Activated gamma-delta T cell (primary cell): ENCODE measurements at places on chromosomes 16 and 17.

DNA sequence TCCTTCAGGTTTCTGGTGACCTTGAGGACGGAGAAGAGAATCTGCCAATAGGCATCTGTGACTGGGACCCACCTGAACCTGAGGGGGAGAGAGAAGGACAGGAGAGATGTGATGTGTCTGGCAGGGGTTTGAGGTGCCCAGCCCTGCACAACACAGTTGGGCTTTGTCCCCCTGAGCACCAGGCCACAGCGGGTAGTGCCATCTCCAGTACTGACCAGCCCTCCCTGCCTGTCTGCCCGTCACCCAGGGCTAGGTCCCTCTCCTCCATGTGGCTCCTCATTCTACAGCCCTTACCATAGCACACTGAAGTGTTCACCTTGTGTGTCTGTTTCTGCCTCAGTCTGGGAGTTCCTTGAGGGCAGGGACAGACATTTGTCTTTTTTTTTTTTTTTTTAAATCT, 30.8 kb downstream of the NLRP1 start:
- no peak for DNase-seq

GRCh38 chr16:65922923-65923322, 443.6 kb upstream of the CDH5 start:
- no peak for DNase-seq

DNA sequence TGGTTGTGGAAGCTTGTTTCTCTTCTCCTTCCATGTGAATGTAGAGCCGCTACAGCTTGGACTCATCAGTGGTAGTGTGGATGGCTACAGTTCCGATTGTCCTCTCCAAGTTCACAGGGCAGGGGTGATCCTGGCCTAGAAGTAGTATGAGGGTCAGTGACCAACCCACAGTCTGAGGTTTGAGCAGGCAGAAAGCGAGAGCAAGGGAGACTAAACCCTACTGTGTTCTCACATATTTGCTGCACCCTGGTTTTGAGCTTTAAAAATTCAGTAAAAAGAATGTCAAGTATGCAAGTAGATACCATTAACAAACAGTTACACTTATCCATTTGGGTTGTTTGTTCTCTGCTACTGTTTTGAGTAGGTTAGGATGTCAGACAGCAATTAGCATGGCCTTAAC, 148.9 kb downstream of the MRTFB start:
- no peak for DNase-seq

GRCh38 chr16:11232852-11233726, 22.9 kb downstream of the SOCS1 start:
- peak; percentile 69 for DNase-seq

- no peak for DNase-seq
These were observed 29.5 kb upstream of the CDH1 start for GRCh38 chr16:68707340-68708152.

- DNase-seq: no peak
These were observed 83.0 kb downstream of the CMIP start for GRCh38 chr16:81527477-81528178.

- no peak for DNase-seq
These were observed 34.2 kb downstream of the MPHOSPH6 start for GRCh38 chr16:82135844-82136243.

GRCh38 chr16:75019007-75019406, 20.2 kb downstream of the ZNRF1 start:
- DNase-seq: no peak

- no peak for DNase-seq
These were observed 3.6 kb downstream of the FA2H start for GRCh38 chr16:74770831-74771526.

DNA sequence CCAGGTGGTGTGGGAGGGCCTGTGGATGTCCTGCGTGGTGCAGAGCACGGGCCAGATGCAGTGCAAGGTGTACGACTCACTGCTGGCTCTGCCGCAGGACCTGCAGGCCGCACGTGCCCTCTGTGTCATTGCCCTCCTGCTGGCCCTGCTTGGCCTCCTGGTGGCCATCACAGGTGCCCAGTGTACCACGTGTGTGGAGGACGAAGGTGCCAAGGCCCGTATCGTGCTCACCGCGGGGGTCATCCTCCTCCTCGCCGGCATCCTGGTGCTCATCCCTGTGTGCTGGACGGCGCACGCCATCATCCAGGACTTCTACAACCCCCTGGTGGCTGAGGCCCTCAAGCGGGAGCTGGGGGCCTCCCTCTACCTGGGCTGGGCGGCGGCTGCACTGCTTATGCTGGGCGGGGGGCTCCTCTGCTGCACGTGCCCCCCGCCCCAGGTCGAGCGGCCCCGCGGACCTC, 798 bp downstream of the CLDN9 start:
- DNase-seq: no peak

GRCh38 chr16:35795361-35796029, 2336.1 kb downstream of the TP53TG3F start:
- DNase-seq: no peak

DNA sequence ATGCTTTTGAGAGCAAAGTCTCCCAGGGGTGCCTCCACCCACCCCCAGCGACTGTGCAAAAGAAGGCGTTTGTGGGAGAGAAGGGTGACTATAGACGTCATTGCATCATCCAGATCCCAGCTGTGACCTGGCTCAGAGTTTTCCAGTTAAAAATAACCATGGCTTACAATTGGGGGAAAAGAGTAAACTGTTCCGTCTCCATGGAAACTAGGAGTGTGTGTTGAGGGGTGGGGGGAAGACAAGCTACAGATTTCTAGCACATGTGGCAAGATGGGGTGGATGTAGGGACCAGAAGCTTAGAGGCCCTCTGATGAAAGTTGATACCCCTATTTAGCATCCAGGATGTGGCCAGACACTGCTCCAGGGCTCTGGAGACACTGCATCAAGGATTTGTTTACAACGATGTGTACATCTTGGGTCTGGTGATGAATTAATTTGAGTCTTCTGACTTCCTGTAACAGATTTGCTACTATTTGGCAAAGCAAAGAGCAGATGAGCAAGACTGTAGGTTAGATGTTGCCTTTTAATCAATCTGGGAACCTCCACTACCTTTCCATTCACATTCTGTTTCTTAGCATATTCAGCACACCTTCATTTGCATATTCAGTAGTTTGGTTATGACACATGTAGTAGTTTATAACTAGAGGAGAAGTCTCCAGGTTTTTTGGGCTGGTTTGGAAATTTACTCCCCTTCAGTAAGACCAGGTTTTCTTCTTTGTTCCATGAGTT, 6.2 kb upstream of the DUSP14 start:
- no peak for DNase-seq

DNA sequence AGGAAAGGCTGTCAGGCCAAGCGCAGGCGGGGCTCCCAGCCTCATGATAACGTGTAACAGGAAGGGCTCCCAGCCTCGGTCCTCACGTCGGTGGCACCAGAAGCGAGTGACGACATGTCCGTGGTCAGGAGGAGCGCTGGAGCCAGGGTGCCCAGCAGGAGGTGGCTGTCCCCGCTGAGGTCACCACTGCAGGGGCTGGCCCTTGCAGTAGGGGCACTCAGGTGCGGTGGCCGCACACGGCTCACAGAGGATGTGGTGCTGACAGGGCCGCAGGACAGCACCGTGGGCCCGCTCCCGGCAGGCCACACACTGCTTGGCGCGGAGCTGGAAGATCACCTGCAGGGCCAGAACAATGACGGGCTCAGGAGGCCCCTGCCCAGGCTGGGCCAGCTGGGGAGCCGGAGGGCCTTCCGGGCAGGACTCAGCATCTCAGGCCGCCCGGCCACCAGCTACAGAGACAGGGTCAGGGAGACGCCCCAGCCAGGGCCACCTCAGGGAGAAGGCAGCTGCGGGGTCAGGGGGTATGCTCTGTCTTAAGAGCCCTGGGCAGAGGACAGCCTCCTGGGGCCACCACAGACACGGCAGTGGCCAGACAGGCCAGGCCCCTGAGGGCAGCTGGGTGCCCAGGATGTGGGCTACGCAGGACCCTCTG, 14.5 kb downstream of the GNPTG start:
- no peak for DNase-seq
